GM12891 (cell line): ENCODE measurements at places on chromosomes 11 and 22.

DNA sequence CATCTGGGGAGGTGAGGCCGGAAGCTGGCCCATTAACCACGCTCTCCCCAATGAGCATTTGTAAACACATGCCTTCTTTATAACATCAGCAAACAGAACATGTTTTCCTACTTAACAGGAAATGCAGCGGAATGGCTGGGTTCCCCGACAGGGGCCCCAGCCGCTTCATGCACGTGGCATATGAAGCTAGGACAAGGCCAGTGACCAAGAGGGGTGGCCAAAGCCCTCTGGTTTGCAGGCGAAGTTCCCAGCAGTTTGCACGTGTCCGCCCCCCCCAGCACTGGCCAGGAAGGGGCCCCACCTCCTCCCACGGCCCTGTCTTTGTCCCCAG lies 38.7 kb upstream of the LINC01488 start:
- DNase-seq = no peak

GRCh38 chr11:27481992-27482391 lies 9.4 kb upstream of the LGR4 start:
- no peak for DNase-seq

DNA sequence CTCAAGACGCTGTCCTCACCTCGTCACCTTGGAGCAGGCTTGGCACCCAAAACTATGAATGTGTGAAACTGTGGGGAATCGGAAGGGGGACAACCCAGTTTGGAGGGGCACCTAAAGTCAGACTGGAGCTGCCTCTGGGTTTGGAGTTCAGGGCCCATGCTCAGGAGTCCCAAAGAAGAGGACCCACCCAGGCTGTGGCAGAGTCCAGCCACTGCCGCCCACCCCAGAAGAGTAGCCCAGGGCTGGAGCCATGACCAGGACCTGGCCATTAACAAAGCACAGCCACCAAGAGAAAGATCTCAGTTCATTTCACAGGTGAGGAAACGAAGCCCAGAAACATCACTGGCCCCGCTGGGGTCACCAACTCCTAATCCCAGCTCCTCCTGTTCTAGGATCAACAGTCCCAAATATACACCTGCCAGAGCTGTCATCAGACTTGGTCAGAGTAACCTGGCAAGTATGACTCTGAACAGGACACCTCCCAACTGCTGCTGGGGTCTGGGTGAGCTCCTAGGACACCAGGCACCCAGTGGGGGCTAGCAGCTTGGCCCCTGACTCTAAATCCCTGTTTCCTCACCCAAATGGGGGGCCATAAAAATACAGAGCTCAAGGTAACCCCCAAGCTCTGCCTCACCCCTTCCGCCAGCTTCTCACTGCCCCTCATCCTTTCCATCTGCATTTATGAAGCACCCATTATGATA lies 2.7 kb downstream of the RAB3IL1 start:
- peak; percentile 6 for DNase-seq

DNA sequence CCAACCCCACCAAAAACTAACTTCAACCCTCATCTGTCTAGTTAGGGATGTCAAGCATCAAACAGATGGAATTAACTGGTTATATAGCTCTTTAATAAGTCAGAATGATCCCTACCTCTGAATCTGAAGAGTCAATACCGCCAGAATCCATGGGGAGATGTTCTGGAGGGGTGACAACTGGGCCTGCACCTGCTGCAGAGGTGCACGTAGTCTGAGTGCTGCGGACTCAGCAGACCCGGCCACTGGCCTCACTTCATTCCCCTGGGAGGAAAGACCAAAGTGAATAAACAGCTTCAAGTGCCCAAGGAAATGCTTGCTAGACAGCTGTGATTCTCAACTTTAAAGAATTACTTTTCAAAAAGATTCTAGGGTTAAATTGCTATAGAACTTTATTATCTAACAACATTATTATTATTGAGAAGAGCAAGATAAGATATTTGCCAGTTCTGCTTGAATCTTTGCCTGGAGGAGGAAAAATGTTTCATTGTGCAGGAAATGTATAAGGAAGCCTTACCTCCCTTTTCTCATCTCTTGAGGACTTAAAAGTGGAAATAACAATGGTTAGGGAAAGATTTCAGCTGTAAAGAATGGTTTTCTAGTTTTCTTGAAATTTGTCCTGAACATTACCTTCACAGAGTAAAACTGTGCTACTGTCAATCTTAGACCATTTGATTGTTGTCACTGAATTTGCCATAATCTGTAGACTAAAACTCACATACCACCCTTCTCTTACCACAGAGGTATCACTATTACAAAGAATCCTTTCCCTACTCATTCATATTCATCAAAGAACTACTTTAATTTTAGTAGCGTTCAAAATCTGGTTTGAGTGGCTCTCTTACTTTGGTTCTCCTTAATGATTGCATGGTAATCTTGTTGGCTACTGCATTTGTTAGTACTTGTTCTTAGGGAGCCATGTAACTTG lies 4.2 kb downstream of the XBP1 start:
- DNase-seq = no peak

GRCh38 chr11:65053827-65054508 lies 4.4 kb downstream of the NAALADL1 start:
- DNase-seq = no peak

DNA sequence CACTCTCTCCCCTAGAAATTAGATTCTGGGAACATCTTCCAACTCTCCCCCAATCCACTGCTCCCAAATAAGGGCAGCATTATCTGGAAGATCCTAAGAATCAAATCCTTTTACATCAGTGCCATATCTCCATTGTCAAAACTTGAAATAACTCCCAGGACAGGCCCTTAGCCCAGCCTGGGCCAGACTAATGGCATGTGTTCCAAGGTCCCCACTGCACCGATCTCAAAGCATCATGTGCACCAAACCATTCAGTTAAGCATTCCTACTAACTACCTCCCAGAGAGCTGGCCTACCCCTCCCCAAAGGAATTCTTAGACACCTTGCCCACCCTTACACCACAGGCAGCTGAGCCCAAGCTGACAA lies 44.2 kb upstream of the POU2AF1 start:
- no peak for DNase-seq

DNA sequence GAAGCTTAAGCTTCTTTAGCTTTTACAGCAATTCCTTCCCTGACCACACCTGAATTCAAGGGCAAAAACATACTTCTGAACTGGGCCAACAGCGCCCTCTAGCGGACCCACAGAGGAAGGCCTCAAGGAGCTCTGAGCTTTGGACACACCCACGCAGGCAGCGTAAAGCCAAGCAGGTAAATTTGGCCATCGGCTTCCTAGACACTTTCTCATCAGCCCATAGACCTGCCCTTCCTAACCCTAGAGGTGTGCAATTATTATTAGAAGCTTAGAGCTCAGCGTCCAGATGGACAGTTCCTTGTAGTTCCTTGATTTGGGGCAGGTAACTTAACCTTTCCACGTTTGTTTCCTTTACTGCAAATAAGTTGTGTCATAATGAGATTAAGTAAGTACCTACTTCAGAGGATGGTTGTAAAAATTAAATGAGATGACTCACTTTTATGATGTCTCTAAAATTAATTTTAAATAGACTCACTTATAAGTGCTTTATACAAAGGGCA lies 25.7 kb upstream of the HMGXB4 start:
- peak; percentile 34 for DNase-seq

- DNase-seq = no peak
Measured at GRCh38 chr11:110501428-110501827, 71.7 kb downstream of the FDX1 start.

- no peak for DNase-seq
Measured at GRCh38 chr22:19349778-19350475, 58.4 kb upstream of the CLTCL1 start.

- no peak for DNase-seq
Measured at GRCh38 chr22:39935116-39935515, 25.1 kb upstream of the TMA7B start.

DNA sequence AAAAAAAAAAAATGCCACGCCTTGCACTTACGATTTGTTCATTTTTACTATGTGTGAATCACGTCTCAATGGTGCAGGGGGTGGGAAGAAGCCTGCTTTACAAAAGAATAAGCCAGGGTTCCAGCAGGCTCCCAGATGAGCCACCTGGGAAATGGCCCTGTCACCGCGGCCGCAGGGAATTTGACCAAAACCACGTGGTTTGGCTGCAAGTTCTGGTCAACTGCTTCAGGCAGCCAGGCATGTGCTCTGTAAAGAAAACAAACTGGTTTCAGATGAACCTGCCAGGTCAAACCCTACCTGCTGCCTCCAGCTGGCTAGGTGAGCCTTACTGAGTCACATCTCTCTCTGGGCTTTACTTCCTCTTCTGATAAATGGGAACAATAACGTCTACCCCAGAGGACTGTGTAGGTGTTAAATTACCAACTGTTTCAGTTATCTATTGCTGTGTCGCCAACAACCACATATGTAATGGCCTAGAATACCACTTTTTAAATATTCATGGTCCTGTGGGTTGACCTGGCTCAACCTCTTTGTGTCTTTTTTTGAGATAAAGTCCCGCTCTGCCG lies 30.5 kb upstream of the GCAT start:
- DNase-seq = peak; percentile 58

- DNase-seq = no peak
Measured at GRCh38 chr11:128029219-128029722, 558.1 kb downstream of the ETS1 start.

DNA sequence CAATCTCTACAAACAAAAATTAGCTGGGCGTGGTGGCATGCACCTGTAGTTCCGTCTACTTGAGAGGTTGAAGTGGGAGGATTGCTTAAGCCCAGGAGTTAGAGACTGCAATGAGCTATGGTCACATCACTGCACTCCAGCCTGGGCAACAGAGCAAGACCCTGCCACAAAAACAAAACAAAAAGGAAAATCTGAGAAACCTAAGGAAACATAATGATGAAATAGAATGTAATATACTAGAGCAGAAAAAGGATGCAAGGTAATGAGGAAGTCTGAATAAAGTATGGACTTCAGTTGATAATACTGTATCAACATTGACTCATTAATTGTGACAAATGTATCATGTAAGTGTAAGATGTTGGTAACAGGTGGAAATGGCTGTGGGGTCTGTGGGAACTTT lies 8.1 kb downstream of the NPAS4 start:
- DNase-seq = no peak

GRCh38 chr22:39504071-39504470 lies 2.0 kb downstream of the MIEF1 start:
- DNase-seq = no peak

- DNase-seq = no peak
Measured at GRCh38 chr22:32205974-32206773, 1.3 kb upstream of the RFPL2 start.

- no peak for DNase-seq
Measured at GRCh38 chr11:123386796-123387510, 43.1 kb upstream of the GRAMD1B start.

GRCh38 chr11:59225017-59225416 lies 12.3 kb upstream of the MPEG1 start:
- DNase-seq = no peak

DNA sequence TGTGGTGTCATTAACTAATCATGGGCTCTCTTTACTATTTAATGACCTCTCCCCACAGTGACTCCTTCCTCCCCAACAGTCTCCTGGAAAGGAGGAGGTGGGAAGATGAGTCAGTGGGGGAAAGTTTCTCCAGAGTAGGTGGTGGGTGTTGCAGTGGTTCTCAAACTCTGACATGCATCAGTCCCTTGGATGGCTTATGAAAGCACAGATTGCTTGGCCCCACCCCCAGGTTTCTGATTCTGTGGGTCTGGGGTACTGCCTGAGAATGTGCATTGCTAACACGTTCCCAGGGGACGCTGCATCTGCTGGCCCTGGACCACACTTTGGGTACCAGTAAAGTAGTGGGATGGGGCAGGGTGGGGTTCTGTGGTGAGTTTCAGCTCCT lies 9.8 kb downstream of the CD82 start:
- DNase-seq = no peak

DNA sequence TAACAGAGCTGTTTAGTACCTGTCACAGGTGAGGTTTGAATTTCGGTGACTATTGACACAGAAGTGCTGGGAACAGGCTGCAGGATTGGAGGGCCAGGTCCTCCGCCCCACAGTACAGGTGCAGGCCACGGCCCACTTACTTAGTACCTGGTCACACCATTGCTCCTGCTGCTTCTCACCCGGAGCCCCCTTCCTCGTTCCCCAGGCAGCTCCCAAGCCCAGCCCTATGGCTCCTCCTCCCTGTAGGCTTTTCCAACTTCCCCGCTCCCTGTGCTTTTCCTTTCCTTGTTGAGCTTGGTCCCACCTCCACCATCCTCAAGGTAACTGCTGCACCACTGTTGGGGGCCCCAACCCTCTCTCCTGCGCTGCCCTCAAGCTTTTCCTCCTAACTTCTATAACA lies 27.9 kb upstream of the ANO1 start:
- no peak for DNase-seq

DNA sequence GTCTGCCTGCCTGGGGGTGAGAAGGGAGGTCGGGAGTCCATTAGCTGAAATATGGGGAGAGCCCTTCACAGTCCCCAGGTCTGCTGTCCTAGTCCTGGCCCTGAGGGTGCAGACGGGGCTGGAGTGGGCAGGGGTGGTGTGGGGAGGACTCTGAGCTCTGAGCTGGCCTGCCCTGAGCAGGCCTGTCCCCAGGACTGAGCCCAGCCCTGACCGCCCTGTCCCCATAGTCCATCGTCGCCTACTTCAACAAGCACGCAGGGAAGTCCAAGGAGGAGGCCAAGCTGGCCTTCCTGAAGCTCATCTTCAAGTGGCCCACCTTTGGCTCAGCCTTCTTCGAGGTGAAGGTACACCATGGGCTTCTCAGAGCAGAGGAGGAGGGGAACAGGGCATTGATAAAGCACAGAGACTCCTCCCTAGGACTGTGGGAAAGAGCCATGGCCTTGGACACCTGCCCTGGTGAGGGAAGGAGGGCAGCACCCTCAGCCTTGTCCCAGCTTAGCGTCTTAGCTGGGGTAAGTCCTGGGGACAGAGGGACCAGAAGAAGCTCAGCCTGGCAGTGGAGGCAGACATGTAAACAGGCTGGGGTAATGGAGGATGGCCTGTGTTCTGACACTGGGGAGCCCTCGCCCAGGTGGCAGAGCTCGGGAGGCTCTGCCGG lies 83.7 kb downstream of the MYO7A start:
- DNase-seq = peak; percentile 5

DNA sequence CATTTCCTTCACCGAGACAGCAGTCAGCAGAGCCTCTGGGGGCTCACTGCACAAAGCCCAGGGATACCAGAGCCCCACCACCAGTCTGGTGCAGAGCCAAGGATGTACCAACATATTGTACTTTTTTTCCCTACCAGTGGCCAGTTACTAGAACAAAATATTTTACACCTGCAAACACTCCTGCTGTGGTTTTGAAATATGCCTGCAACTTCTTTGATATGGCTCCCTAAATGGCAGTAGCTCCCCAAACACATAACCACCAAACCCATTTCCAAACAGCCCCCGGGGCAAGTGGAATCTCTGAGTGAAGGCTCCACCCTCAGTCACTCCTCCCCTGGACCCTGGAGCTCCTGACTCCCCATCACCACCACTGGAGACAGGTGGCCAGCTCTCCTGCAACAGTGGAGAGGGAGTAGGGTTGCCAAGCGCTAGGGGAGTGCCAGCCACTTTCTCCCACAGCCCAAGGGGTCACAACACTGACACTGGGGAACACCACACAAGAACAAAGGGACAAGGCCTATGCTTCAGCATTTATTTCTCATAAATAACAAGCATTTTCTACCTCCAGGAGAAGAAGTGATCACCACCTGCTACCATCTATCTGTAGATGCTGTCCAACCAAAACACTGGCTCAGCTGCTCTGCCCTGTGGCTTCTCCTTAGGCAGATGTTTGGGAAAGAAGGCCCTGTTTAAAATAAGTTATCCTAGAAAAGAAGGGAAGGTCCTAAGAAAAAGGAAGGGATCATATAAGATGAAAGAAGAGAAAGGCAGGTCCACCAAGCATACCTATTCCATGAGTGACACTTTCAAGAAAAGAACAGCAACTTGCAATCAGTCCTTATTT lies 15.1 kb downstream of the DGCR2 start:
- DNase-seq = no peak

- no peak for DNase-seq
Measured at GRCh38 chr11:62499944-62500649, 46.5 kb downstream of the AHNAK start.
